ENCODE measurements at places on chromosomes 2 and 18.

GRCh38 chr2:9288681-9289338, 82.2 kb downstream of the ASAP2 start:
- no peak for DNase-seq

DNA sequence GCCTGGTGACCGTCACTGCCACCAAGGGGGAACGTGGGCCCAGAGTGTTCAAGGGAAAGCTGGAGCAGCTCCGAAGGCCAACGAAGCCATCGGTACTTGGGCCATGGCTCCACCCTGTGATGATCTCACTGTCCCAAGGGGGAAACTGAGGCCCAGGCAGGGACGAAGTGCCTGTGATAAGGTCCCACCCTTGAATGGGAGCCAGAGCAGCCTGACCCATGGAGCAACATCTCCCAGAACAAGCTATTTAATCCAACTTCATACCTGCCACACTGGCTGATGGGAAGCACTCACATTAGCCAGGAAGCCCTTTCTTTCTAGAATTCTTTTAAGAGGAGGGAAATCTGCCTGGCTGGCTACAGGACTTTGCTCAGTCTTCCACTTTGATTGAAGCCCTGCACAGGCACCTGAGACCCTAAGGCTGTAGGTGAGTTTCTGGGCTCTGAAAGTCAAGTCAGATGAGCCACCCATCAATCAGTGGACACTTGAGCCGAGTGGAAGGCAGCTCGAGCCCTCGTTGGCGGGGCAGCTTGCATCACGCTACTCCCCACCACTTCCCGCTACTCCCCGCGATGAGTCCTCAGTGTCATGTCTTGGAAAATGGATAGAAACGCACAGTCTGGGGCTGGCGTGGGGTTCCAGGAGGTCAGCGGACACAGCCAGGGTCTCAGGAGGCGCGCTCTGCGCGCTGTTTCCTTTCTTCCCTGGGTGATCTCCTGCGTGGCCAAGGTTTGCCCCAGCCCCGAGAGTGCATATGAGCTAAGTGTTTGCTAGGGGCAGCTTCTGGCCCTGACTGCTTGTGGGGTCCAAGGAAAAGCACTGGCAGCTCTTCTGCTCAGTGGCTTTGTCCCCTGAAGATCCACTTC, 2.5 kb upstream of the HS6ST1 start:
- DNase-seq = no peak

GRCh38 chr2:20620696-20621365, 30.1 kb downstream of the HS1BP3 start:
- DNase-seq = no peak

- DNase-seq = no peak
Measured at GRCh38 chr2:3466966-3467365, 52.4 kb downstream of the ADI1 start.

GRCh38 chr2:190486037-190486623, 48.4 kb downstream of the NEMP2 start:
- DNase-seq = no peak

DNA sequence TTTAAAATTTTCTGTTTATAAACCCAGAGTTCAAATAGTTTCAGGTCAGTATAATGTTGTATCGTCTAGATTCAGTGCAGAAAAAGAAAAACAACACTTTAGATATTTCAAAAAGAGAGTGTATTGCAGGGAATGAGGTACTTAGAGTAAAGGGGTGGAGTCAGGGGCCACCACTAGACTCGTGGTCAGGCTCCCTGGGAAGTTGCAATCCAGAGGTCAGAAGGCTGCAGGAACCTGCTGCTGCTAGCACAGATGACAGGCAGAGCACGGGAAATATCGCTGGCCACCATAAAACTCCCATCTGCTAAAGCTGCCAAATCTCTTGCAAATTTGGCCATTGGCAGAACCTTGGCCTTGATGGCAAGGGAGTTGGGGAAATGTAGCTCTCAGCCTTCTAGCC, 64.6 kb downstream of the THNSL2 start:
- DNase-seq = no peak

DNA sequence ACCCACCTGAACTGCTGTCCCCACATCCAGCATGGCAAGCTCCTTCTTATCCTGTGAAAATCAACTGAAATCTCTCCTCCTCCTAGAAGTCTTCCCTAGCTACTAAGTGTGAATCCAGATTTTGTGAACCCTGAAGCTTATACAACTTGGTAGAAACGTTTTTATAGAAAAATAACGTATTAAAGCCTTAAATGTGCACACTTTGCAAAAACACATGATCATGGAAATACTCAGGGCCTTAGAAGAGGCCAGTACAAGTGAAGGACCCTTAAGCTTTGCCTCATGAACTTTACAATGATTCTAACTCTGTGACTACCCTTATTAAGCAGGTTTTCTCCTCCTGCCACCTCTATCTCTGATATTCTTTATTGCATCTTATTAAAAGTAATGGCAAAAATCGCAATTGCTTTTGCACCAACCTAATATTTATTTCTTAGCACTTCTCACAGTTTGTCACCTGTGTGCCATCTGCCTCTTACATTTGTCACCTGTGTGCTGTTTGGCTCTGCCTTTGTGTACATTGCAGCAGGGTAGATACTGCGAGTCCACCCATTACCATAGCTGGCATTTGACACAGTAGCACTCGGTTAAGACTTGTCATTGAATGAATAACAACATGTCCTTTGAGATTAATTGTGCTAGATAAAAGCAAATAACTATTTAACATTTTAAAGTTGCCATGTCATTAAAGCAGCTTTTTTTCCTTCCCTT, 42.2 kb downstream of the FRZB start:
- no peak for DNase-seq

DNA sequence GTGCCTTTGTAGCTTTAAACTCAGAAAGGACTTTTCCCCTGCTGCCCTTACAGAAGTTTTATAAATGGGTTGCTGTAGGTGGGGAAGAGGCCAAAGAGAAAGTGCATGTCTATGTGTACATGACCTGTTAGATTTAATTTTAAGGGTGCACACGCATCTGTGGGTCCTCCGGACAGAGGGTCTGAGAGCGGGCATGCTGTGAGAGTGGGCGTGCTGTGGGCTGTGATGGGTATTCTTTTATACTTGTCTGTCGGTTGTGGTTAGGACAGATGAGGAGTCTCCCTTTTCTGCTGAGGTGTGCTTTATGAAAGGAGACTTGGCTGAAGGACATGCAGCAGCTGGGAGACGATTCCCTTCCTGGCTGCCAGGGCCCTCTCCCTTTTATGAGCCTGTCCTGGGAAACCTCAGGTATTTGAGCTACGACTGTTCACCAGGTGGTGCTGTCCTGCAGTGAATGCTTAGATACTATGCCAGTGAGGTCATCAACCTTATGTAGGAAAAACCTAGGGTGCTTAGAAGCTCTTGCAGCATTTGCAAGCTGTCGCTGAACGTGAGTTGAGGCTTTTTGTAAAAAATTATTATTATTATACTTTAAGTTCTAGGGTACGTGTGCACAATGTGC, 67.5 kb downstream of the TANC1 start:
- DNase-seq = no peak

DNA sequence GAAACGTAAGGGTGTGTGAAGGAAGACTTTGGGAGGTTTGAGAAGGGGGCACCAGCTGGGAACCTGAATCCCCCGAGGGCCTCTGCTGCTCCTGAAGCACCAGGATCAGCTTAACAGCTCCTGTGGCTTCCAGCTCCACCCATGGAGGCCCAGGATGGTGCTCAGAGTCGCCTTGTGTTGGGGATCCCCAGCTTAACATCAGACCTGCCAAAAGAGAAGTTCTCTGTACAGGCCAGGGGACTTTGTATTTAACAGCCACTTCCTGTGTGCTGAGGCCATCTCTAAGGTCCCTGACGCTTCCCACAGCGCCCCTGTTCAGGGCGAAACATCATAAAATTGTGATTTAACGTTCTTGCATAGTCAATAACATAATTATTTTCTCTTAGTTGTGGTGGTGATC, 77.5 kb downstream of the NCK2 start:
- no peak for DNase-seq

- no peak for DNase-seq
Measured at GRCh38 chr18:43049021-43049420, 66.5 kb downstream of the RIT2 start.

DNA sequence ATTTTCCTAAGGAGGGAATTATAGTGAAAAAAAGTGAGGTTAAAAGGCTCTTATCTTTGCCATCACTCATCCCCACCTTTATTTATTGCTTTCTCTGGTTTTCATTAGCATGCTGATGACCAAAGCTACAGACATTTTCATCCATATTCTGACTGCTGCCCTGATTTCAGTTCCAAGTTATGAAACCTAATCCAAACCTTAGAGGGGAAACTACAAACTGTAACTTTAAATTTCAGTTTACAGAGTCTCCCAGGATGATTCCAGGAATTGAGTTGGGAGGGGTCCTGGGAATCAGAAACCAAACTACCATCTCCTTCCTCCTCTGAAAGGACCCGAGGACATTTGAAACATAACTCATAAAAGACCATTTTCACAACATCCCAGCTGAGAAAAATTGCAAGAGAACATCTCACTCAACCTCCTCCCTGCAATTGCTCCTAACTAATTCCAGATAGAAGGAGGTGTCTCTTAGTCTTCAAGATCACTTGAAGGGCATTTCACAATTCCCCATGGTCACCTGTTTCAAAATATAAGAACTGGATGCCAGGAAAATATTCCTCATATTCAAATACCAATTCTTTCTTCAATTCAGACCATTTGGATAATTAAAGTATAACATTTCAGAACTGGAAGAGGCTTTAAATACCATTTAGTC, 520.6 kb downstream of the TNS1 start:
- no peak for DNase-seq

DNA sequence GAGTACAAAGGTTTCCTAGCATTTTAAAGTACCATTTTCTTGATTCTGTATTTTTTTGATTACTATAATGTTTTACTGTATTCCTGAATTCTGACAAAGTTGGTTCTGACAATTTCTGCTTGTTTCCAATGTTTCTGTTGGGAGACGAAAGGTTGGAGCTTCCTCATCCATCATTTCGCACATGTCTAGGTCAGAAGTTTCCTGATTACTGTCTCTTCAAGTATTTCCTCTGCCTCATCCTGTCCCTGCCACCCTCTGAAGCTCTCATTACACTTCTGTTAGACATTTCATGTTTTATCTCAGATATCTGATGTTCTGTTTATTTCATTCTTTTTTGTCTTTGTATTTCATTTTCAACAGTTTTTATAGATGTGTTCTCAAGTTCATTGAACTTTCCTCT, 895.8 kb downstream of the TSN start:
- DNase-seq = no peak

GRCh38 chr2:110979471-110980338, 141.0 kb upstream of the BCL2L11 start:
- DNase-seq = no peak

DNA sequence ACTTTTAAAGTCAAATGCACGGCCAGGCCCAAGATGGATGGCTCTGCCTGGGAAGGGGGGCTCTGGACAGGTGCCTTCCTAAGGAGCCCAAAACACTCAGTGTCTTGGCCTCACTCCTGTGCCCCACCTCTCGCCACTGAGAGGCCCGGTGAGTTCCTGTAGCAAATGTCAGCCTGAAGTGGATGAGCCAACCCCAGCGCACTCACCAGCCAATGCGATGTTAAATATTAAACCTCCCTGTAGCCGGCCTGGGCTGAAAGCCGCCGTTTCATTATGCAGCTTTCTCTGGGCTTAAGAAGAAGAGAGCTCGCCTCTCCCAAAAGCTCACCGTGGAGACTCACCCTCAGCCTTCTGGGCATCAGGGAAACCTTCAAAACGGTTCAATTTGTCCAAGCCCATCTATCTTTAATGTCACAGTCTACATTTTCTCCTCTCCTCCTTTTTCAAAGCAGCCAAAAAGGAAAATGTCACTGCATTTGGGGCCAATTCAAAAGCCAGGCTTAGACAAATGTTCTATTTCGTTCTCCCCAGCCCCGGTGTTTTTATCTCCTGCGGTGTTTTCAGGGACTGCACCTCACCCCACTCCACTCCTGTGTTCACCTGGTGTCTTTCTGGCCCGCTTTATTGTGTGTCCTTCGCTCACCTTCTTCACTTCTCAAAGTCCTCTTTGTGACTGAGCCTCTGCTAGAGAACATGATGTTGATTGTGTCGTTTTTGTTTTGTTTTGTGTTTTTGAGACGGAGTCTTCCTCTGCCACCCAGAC, 124.0 kb downstream of the NRP2 start:
- no peak for DNase-seq

GRCh38 chr18:45111502-45111848, 430.8 kb downstream of the SETBP1 start:
- DNase-seq = no peak

DNA sequence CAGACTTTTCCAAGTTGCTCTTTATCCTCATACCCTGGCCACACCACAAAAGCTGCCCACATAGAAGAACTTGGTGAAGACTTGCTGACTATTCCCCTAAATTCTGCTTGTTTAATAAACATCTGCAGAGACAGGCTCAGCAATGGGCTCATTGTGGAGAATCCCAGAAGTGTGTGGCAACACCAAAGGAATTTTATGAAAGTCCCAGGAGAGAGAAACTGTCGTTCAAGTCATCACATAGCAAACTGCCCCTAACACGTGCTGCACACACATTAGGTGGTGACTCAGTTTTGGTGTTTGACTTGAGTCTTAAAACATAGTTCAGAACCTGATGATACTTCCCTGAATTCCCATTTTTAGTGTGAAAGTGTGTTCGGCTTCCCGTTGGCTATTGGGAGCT, 38.6 kb downstream of the CYP1B1 start:
- DNase-seq = no peak

GRCh38 chr2:200357845-200358244, 51.4 kb downstream of the SPATS2L start:
- DNase-seq = no peak

DNA sequence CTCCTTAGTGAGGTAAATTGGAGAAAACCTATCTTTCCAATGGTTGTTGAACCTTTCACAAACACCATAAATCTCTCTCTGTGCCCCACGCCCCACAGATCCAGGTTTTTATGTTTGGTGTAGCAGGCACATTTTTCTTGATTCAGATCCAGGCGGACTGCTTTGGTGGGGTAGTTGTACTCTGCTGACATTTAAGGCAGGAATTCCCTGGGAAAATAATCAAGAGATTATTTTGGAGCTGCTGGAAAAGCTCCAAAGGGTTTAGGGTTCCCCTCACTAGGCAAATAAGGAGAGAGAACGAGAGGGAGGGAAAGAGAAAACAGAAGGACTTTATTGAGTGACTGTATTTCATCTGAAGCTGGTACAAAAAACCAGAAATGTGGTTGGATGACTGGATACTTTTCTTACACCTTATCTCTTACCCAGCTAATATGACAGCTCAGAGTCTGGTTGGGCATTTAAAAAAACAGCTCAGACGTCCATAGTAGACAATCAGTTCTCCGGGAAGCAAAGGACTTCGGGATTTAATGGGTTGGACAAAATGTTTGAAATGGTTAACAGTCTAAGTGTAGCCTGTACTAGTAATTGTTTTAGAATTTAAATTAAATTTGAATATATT, 3.6 kb upstream of the AQP4 start:
- no peak for DNase-seq

GRCh38 chr2:126981476-126981875, 82.8 kb downstream of the TEX51 start:
- DNase-seq = no peak

GRCh38 chr2:128347701-128348539, 29.3 kb upstream of the HS6ST1 start:
- no peak for DNase-seq

GRCh38 chr18:13800505-13801259, 23.3 kb upstream of the MC5R start:
- DNase-seq = no peak

- DNase-seq = no peak
Measured at GRCh38 chr2:64313398-64313723, 140.6 kb upstream of the LGALSL start.

GRCh38 chr2:185782223-185782769, 43.7 kb downstream of the FSIP2 start:
- no peak for DNase-seq

GRCh38 chr18:24019641-24020331, 5.2 kb downstream of the TTC39C start:
- DNase-seq = no peak
